ENCODE measurements at places on chromosomes 13 and 19. TPM values are rescaled to one million over a fixed set of nuclear protein-coding genes. Genes with fewer than 3 reads are reported as not detected.

The ATG4D gene
- 25.6 TPM for polyA plus RNA-seq

The SHISA7 gene
- 0.16 TPM for polyA plus RNA-seq

The OR7D2 gene
- 0.04 TPM for polyA plus RNA-seq

The MEDAG gene
- polyA plus RNA-seq, result 8.1 TPM

GRCh38 chr19:55626350-55626749, 2.0 kb upstream of the ZNF784 start:
- no peak for DNase-seq

DNA sequence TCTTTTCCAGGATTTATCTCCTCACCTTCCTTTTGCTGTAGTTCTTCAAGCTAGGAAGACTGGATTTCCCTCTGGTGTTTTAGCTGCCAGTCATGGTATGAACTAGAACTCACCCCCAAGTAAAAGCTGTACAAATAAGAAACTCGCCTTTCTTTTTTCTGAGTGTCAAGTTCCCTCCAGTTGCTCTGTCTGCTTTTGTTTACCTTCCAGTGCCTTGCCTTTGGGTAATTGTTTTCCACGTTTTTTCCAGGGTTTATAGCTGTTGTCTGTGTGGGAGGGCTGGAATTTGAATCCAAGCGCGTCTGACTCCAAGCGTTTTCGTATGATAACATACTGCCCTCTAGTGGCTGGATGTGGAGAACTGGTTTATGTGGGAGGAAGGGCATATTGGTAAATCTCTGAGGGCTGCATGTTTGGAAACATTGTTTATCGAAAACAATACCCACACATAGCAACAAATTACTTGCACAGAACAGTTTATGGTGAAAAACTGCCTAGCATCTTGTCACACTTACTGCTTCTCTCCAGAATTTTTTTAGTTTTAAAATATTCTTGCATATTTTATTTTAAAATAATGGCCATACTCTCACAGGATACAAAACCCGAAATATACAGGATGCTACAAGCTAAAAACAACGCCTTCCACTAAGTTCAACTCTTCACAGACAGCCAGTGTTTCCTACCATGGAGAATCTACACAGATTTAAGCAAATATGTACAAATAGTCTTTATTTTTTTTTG, 19.2 kb downstream of the RCN3 start:
- DNase-seq, result peak; percentile 97

GRCh38 chr13:40375489-40376171, 290.8 kb downstream of the FOXO1 start:
- DNase-seq, result no peak

GRCh38 chr19:2631213-2631821, 71.2 kb downstream of the GNG7 start:
- peak; percentile 28 for DNase-seq

DNA sequence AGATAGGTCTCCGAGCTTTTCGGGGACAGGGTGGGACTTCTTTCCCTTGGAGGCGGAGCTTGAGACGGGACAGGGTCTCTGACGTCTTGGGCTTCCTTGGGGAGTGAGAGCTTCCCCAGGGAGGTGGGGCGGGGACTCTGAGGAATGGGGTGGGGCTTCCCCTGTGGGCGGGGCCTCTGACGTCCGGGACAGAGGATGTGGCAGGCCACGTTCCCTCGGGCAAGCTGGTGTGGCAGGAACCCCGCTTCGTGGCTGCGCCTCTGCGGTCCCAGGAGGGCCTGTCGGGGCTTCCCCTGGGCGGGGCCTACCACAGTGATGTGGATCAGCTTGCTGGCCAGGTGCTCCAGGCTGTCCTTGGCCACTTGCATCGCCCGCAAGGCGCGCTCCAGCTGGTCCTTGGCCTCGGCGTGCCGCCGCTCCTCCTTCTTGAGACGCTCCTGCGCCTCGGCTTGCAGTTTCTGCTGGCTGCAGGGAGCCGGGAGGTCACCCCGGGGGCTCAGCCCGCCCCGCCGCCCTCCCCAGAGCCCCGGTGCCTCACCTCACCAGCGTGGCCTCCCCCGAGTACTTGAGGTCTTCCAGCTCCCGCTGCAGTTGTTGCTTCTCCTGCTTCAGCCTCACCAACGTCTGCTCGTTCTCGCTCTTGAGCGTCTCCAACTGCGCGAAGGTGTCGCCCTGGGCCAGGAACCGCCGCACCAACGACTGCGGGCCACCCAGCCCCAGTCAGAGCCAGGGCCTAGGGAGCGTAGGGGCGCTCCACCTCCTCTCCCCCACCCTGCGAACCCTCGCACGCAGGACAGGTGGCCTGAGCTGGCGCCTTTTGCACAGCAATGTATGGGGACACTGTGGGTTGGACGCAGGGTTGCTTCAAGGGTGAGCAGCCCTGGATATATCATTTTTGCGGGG, 3.3 kb upstream of the RGL3 start:
- DNase-seq, result peak; percentile 34

DNA sequence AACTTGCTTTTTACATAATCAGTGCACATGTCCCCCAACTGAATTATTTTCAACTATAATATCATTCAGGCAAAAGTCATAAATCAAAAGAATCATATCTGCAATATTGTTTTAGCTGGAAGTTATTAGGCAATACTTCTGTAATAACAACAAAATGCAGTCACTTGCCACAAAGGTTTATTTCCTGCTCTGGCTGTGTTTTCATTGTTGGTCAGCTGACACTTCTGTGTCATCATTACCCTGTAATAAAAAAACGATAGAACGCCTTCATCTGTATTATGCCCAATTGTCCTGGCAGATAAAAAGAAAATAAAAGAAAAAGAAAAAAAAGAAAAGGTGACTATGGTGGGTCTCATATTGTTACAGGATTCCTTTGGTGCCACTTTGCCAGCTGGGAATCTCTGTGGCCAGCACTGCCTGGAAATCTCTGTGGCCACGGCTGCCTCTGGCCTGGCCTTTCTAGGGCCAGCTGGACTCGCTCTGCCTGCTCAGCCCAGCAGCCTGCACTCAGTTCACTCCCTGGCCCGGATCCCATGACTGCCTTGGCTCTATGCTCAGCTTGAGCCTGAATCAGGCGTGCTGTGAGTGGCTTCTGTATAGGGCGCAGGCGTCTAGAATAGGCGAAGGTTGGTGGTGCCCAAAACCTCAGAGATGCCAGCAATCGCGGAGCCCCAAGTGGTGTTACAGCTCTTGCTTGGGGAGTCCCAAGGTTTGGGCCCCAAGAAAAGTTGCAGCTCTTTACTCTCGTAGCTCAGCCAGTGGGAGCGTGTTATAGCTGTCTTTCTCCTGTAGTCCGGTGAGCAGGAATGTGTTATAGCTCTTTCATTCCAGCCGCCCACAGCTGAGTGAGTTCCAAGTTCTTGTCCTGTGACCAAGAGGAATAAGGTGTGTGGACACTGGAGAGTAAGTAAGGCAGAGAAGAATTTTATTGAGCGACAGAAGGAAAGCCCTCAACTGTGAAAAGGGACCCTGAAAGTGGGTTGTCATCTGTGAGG, 1227.1 kb downstream of the SLITRK1 start:
- peak; percentile 4 for DNase-seq

- no peak for DNase-seq
Observed at GRCh38 chr13:44118881-44119280, 239.2 kb downstream of the LACC1 start.

DNA sequence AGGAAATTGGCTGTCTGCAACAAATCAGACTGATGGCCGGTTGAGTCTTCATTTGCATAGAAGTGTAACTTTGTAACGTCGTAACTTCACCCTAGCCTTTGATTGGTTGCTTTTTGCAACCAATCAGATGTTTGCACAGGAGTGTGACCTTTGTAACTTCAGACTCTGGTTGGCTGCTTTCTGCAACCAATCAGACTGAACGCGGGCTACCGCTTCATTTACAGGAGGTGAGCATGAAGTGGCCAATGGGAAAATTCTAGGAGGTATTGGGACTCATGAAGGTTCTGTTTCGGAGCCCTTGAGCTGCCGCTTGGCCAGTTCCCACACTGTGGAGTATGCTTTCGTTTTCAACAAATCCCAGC, 441 bp upstream of the ZNF559 start:
- peak; percentile 89 for DNase-seq

DNA sequence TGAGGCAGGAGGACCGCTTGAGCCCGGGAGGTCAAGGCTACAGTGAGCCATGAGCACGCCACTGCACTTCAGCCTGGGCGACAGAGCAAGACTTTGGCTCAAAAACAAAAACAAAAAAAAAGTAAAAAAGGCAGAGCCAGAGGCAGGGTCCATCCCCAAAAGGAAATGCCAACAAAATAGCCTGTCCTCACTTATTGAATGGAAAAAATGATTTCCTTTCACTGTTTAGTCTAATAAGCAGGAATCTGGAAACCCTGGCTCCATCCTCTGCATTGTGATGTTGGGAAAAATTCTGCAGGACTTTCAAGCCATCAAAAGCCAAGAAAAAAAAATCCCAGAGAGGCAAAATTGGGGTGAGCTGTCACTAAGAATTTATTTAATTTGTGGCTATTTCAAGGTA, 23.2 kb downstream of the ZIC5 start:
- no peak for DNase-seq

- DNase-seq, result no peak
Observed at GRCh38 chr13:27631156-27631555, 9.5 kb downstream of the POLR1D start.

DNA sequence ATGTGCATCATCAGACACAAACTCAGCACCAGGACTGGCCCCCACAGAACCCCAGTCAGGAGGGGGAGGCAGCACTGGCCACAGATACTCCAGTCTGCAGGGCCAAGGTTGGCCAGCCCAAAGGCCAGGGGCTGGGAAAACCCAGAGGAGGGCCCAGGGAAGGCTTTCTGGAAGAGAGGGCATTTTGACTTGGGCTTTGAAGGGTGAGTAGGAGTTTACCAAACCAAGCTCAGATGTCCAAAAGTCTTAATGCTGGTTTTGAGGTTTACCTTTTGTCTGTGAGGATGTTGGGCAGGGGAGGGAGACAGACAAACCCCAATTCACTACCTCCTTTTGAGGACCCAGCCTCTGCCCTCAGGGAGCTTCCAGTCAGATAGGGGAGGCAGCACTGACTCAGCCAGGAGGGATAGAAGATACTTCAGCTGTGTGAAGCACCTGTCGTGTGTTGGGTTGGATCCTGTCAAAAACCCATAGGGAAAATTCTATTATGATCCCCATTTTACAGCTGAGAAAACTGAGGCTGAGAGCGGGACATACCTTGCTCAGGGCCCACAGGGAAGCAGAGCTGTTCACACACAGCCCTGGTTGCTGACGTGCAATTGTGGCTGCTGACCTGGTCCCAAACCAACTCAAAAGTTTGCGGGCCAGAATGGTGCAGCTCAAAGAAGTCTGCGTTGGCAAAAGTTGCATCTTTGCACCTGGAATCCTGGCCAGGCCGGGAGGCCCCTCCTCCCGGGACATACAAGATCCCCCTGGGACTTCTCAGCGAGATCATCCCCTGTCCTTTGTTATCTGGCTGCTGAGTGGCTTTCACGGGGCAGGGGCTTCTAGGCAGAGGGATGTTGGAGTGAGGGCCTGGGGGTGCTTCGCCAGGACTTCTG, 13.1 kb downstream of the CILP2 start:
- peak; percentile 69 for DNase-seq

- peak; percentile 90 for DNase-seq
Observed at GRCh38 chr13:20715330-20715712, 11.8 kb downstream of the IL17D start.

DNA sequence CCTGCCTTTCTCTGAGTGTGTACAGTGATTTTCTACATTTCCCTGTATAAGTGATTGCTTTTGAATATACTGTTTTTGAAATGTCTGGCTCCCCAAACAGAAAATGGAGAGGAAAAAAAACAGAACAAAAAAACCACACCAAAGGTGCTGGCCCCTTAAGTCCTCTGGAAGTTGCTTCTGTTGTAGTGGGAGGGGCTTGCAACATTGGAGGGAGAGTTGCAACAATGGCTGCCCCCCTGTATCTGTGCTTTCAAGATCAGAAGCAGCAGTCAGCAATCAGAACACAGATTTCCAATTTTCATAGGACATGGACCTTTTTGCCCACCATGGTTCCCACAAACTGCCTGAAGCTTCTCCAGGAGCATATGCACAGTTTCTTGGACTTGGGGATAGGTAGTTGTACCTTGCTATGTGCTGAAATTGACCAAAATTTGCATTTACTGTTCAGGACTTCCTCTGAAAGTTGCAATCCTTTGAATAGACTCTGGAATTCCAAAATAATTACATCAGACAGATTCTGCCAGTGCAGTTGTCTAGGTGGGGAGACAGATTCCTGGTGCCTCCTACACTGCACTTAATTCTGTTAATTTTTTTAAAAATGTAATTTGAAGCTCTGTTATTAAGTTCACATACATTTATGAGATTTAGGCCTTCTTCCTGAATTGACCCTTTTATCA, 13.8 kb downstream of the BIVM start:
- no peak for DNase-seq

- peak; percentile 52 for DNase-seq
Observed at GRCh38 chr13:100610391-100611347, 22.1 kb upstream of the GGACT start.

GRCh38 chr13:98479496-98480003, 97.4 kb downstream of the STK24 start:
- DNase-seq, result no peak

DNA sequence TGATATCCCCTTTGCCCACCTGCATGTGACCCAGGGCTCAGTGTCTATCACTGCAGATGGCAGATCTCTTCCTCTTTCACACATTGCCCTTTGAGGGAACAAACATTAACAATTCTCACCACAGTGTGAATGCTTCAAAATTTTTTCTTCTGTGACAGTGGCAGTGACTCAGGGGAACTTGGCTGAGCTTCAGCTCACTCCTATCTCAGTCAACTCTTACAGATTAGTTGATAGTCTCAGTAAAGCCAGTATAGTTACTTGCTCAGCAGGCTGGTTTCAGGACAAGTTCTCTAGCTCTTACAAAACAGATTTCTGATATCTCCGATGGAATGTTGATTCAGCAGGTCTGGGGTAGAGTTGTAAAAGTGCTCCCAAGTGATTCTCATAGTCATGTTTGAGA, 166.9 kb downstream of the DLEU7 start:
- DNase-seq, result no peak

DNA sequence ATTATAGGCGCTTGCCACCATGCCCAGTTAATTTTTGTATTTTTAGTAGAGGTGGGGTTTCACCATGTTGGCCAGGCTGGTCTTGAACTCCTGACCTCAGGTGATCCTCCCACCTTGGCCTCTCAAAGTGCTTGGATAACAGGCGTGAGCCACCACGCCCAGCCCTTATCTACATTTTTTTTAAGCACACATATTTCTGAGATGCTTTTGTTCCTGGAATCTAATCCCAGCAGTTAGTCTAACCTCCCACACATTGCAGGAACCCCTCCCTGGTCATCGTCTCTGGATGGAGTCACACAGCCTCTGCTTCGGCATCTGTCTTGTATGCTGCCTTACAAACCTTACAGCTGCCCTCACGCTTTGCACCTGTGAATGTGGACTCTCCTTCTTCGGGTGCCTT, 15.1 kb upstream of the KATNAL1 start:
- DNase-seq, result no peak
